ENCODE measurements at places on chromosomes 2 and 18. TPM values are rescaled to one million over a fixed set of nuclear protein-coding genes. Genes with fewer than 3 reads are reported as not detected.

SCN9A gene
- polyA plus RNA-seq: 0.51 TPM

DNA sequence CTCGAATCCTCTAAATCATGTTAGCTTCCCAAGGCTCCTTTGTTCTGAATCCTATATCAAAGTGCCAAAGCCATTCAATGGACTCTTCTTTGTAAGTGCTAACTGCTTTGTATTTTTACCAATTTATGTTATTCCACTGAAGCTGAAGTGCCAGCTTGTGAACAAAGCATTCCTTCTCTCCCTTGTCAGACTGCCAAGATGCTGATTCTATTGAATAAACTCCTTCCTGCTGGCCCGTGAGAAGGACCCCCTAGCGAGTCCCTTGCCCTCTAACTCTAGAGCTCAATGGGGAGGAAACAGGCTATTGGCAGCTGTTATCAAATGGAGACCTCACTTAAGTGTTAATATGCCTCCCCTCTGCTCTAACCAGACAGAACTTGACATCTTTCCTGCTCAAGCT is 1097.9 kb upstream of the CNTNAP5 start:
- DNase-seq: no peak

CNGA3 gene
- not detected for polyA plus RNA-seq

- DNase-seq: no peak
Measured at GRCh38 chr2:202147775-202148174, 74.7 kb downstream of the KIAA2012 start.

ANKRD23 gene
- polyA plus RNA-seq: not detected

DNA sequence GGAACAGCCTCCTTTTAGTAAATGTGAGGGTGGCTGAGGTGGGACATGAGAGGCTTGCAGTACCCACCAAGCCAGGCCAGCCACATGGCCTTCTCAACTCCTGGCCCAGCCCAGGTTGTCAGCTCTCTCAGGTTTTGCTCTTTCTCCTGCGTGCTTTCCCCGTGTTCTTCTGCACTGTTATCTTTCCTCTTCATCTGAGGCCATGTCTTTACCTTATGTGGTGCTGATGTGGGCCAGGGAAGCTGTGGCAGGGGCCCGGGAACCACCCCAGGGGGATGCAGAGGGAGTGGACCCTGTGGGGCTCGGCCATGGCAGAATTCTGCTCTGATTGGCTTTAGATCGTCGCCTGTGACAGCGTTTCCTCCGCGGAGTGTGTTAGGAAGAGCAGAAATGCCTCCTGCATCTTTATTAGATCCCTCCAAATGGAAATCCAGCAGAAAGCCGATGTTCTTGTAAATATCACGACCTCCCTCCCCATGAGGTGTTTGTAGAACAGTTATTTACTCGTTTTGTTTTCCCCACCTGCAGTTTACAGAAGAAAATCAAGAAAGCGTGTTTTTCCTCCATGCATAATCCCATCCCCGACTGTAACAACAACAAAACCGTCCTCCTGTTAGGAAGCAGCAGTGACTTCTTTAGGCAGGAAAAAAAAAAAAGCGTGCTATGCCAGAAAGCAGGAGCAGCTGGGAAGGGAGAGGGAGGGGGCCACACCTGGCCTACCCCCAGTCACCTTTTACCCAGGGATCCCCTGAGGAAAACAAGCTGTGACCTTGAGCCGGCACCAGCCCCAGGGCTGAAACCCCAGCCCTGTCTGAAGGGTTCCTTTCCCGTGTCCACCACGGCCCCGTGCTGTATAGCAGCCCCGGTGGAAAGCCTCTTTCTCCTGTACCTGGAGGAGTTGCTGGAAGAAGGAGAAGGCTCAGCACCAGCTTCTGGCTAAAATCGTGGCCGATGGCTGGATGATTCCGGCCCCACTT is 54.8 kb downstream of the HPCAL1 start:
- no peak for DNase-seq

Data from aorta (tissue), 5 donors.